ENCODE measurements at places on chromosomes 7 and 10.

DNA sequence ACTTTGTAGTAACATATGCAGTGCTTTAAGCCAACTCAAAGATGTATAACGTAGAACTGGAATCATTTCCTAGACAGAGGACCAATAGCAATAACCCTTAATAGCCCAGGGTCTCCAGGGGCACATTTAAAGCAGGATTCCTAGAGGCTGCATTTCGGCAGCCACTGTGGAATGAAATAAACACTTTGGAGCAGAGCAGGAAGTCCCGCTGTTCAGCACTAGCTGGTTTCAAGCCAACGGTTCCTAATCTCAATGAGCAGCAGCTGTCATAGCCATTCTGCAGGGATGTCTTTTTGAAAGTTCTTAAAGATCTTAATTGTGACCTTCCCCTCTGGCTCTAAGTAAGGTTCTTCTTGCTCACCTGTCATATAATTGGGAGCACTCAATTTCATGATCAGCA is 18.4 kb upstream of the MACROH2A2 start:
- DNase-seq, result no peak

DNA sequence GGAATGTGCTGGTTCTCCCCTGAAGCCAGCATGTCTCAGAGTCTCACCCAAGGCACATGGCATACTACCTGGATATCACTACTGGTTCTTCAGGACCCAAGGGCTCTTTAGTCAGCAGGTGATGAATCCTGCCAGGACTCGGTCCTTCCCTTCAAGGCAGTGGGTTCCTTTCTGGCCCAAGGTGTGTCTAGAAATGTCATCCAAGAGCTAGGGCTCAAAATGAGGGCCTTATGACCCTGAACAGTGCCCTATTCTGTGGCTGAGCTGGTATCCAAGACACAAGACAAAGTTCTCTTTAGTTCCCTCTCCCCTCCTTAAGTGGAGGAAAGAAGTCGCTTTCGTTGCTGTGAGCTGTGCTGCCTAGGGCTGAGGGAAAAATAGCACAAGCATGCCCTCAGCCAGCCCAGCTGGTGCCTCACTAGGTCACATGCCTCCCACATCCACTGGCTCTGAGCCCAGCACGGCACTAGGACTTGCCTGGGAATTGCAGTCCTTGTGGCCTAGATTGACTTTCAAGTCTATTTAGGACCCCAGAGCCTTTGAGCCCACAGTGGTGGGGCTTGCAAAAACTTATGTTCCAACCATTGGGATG is 106.0 kb downstream of the BMS1 start:
- no peak for DNase-seq

DNA sequence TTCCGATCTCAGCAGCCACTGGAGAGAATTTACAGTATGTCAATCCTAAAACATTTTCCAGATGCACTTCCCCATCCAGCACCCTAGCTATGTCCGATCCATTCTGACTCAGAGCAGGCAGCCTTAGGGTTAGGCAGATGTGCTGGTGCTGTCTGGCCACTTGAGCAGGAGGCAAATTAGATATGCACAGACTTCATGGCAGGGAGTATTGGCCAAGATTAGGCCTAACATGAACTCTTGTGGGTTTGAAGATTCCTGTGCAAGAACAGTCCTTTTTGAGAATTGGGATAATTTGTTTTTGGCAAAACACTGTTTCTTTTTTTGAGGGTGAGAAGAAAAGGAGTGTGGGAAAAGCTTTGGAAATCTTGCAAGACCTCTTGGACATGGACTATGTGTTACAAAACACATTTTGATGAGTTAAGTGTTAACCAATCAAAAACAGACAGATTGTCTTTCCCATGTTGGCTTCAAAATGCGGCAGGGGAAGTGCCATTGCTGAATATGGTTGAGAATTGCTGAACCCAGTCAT is 218.6 kb upstream of the INHBA start:
- no peak for DNase-seq

DNA sequence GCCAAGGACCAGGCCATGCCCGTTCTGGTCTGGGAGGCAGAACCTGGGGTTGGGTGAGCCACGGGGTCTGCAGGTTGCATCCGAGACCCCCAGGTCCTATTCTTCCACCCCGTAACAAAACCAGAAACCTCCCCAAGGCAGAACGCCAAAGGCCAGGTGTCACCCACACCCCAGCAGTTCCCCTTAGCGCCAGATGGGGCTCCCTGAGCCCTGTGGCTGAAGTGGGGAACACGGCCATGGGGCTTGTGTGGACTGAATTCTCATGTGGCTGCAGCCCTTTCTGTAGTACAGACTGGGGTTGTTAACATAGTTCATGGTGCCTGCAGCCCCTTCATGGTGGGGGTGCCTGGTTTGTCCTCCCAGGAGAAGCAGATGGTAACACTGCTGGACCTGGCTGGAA is 10.2 kb downstream of the BRI3 start:
- peak; percentile 33 for DNase-seq

DNA sequence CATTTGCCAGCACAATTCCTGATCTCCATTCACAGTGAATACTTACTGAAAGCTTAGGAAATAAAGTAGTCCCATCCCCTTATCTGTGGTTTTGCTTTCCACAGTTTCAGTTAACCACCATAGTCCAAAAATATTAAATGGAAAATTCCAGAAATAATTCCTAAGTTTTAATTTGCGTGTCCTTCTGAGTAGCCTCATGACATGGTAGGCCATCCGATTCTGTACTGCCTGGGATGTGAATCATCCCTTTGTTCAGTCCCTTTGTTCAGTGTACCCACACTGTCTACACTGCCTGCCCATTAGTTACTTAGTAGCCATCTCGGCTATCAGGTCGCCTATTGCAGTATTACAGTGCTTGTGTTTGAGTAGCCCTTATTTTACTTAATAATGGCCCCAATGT is 14.2 kb downstream of the RAB11FIP2 start:
- DNase-seq, result no peak

DNA sequence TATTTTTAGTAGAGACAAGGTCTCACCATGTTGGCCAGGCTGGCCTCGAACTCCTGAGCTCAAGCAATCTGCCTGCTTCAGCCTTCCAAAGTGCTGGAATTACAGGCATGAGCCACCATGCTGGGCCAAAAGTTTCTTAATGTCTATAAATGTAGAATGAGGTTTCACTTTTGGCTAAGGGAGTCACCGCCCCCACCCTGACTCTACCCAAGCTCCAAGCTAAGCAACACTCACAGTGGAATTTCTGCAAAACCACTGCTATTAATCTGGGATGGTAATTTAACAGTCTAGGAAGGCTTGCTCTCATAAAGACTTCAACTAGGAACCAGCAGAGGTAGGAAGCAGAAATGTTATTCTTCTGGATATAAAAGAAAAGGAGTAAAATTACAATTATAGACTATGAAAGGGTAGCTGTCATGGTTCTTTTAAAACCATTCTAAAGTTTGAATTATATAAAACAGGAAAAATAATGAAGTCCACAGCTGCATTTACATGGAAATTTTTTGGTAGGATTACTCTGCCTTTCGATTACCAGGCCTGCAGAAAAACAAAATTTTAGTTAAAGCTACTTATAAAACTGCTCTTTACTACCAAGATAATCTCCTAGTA is 211.6 kb downstream of the SFMBT2 start:
- no peak for DNase-seq

GRCh38 chr7:87878208-87878735 is 2.0 kb downstream of the DBF4 start:
- DNase-seq, result no peak

GRCh38 chr10:35784751-35785150 is 142.7 kb upstream of the FZD8 start:
- no peak for DNase-seq

GRCh38 chr10:14397066-14397465 is 66.3 kb upstream of the FRMD4A start:
- no peak for DNase-seq

DNA sequence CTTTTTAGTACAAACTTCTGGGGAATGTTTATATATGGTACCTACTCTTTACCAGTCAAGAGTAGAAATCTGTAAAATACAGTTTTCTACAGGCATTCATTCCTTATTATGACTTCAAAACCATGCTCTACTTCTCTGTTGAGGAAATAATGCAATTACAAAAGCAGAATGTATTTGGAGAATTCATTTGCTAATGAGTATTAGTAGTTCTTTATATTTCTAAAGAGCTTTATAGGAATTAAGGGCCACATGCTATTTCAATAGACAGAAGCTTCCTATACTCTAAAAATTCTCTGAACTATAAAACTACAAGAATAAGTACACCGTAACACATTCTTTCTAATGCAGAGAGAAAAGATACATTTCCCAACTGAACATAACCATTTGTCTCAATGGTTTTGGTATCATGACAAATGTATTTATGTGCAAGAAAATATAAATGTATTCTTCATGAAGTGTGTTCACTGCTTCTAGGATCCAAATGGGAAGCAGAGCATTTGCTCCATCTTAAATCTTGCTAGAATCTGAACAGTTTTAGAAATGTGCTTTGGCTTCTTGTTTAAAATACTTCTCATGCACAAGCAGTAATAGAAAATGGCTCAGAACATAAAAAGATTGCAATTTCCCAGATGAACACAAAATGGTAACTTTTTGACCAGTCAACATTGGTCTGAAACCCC is 21.8 kb downstream of the CDK1 start:
- DNase-seq, result no peak

- peak; percentile 37 for DNase-seq
Measured at GRCh38 chr7:128672927-128673517, 930 bp downstream of the GARIN1A start.
